ENCODE measurements at places on chromosomes 2 and 18.
A peak's percentile ranks its signal among the peaks of the same experiment; 100 is the strongest.

- no peak for DNase-seq
These were observed 609.0 kb downstream of the IRS1 start for GRCh38 chr2:226190479-226191252.

DNA sequence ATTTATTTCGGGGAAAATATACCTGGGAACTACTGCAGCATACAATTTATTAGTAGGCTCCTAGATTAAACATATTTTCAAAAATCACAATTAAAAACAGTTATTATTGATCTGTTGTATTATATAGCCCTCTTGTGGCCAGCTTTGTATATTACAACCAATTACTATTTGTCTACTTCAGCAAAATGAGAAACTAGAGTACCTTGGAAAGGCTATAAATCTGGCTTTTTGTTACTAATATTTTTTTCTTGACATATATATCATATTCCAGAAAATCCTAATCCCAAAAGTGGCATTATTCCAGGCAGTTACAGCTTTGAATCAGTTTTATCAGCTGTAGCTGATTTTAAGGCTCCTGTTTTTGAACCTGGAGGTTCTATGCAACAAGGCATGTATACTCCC is 101.2 kb downstream of the UBR3 start:
- peak; percentile 22 for DNase-seq

- no peak for DNase-seq
These were observed 20.8 kb downstream of the CCL20 start for GRCh38 chr2:227834423-227834822.

DNA sequence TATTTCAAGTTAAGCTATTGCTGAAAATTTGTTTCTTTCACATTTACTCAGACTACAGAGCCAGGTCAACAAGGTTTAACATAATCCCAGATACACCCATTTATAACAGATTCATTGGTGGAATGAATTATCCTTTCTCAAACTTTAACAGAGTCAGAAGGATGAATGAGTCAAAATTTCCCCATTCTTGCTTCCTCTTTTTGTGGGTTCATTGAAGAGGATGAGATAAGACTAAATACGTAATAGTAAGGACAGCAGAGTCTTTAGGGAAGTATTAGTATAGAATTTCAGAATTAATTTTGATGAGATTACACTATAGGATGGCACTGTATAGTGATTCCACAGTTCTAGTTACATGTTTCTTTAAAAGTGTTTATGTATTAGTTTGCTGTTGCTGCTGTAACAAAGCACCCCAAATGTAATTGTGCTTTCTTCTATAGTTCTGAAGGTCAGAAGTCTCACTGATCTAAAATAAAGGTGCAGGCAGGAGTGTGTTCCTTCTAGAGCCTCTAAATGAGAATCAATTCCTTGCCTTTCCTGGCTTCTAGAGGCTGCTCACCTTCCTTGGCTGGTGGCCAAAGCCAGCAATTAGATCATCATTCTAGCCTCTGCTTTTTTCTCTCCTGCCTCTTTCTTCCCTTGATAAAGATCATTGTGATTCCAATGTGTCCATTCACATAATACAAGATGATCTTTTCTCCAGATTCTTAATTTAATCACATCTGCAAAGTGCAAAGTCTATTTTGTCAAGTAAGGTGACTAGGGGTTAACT is 309.3 kb upstream of the PIK3C3 start:
- no peak for DNase-seq

- DNase-seq: no peak
These were observed 274.6 kb downstream of the EIPR1 start for GRCh38 chr2:3102922-3103569.

GRCh38 chr2:198376677-198377076 is 572.3 kb downstream of the PLCL1 start:
- no peak for DNase-seq

DNA sequence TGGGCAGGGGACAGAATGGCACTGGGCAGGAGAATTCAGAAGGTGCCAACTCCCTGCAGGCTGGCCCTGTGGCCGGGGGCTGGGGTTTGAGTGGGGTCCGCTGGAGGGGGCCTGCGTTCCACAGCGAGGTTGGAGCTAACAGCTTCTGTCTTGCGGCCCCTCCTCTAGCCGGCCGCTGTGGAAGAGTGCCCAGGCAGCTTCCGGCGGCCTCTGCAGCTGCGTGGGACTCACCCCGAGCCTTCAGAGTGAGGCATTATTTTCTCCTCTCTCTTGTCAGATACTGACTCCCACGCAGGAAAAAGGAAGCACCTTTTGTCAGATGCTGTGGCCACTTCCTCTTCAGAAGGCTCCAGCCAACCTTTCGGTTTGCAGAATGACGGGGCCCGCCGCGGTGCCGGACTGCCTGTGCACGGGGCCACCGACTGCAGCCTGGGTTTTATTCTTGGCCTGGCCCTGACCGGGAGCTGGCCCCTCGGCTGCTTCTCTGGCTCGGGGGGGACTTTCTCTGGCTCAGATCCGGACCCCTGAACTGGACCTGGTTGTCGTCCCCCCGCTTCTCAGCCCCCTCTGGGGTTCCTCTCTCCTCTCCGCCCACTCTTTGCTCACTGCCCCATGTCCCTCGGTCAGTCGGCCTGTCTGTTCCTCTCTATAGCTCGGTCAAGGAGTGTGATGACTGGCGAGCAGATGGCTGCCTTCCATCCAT is 40.1 kb downstream of the ARHGAP25 start:
- no peak for DNase-seq

GRCh38 chr2:144452989-144453336 is 67.0 kb downstream of the ZEB2 start:
- no peak for DNase-seq

DNA sequence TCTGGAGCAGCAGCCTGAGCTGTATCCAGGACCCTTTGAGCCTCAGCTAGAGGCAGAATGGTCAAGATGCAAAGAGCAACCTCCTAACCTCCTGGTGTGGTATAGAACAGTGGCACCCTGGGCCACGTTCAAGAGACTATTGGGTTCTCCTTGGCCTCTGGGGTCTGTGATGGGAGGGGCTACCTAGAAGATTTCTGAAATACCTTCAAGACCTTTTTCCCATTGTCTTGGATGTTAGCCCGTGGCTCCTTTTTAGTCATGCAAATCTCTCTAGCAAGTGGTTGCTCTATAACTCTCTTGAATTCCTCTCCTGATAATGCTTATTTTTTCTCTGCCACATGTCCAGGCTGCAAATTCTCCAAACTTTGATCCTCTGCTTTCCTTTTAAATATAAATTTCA is 106.3 kb upstream of the SULT1C3 start:
- DNase-seq: peak; percentile 43

GRCh38 chr2:196183172-196183473 is 11.7 kb upstream of the STK17B start:
- DNase-seq: no peak

- DNase-seq: no peak
These were observed 19.4 kb downstream of the MMADHC start for GRCh38 chr2:149568138-149568537.

- DNase-seq: no peak
These were observed 45.6 kb upstream of the MTCL1 start for GRCh38 chr18:8659609-8660242.

GRCh38 chr2:20669562-20670314 is 2.8 kb downstream of the GDF7 start:
- DNase-seq: no peak

GRCh38 chr2:65024149-65024829 is 31.9 kb upstream of the CEP68 start:
- no peak for DNase-seq

DNA sequence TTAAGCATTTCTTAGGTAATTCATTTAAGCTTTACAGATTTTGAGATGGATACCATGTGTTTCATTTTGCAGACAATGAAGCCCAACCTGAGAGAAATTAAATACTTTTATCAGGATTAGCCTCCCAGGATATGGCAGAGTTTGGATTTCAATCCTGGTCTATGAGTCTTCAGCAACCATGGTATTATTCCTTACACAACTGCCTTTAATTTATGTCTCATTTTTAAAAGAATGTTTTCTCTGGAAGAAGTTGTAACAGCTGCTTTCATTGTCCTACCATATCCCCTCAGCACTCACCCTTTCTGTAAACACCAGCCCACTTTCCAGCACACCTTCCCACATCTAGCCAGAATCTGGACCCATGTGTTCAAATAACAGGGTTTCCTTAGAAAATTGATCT is 863.7 kb upstream of the VRK2 start:
- no peak for DNase-seq

DNA sequence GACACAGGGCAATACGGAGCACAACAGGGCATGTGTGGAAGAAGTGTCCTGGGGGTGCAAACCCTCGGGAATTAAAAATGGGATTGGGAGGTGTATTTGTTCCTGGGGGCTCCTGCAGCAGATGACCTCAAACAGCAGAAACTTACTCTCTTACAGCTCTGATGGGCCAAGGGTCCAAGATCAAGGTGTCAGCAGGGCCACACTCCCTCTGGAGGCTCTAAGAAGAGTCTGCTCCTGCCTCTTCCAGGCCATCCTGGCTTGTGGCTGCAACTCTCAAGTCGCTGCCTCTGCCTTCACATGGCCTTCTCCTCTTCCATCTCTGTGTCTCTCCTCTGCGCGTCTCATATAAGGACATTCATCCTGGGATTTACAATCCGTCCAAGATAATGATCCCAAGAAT is 12.4 kb upstream of the SPATA3 start:
- no peak for DNase-seq

DNA sequence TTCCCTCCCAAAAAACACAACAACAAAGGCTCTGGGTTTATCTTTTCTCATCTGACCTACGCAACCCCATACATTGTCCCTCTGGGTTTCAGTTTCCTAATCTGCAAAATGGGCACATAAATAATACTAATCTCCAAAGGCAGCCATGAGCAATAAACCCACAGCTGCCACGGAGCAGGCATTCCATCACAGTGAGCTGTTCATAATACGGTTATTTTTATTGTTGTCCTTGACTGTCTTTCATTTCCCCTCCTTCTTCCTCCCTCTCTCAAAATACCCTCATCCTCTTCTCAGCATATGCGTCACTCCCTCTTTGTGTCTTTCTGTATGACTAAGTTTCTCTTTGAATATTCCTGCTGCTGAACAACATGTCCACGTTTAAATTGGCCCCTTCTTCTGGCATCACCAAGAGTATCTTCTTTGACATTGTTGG is 129.8 kb upstream of the CAB39 start:
- no peak for DNase-seq

GRCh38 chr2:10169581-10169980 is 47.0 kb downstream of the RRM2 start:
- DNase-seq: no peak

DNA sequence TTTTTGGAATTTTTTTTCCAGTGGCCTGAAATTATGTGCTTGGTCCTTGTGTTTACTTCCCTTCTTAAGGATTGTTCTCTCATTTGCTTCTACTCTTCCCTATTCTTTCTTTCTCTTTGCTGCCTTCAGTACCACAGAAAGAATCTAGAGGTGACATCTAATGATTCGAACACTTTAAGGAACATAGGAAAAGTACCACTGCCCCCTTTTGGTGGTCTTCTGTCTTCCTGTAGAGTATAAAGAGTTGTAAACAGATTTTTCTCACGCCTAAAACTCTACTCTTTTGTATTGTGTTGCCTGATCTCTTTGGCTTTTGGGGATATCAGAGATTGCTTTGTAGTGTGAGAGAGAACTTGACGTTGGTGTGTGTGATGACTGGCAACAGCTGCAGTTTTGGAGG is 7.0 kb upstream of the SCTR start:
- no peak for DNase-seq

DNA sequence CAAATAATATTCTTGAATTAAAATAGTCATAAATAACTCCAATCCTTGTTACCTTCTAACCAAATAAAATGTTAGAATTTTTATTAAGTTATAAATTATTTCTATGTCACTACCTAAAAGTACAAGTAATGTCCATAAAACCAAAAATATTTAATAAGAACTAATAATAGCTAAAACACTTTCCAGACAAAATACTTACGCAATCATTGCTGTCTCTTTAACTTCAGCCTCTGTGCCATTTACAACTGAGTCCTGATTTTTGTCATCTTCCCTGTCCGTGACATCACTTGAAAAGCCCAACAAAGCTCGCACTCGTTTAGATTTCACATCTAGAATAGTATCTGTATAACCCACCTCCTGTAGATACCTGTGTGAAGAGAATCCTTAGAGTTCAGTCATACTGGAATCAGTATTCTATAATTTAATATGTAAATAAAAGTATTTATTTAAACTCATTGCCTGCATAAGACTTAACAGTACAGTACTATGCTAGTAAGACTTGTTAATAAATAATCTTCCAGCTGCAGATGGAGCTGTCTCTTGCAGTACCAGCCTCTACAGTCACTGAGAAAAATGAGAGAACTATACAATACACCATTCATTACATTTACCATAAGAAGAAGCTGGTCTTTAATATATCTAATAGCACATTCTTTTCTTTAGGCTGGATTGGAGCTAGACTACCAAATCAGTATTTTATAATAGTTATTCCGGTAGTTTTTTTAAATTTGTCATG is 63.8 kb downstream of the STRN start:
- no peak for DNase-seq

GRCh38 chr18:43275546-43275945 is 1.7 kb downstream of the SYT4 start:
- DNase-seq: no peak

GRCh38 chr18:12998332-12999060 is 7.3 kb downstream of the CEP192 start:
- no peak for DNase-seq

GRCh38 chr2:159557437-159558034 is 58.8 kb downstream of the BAZ2B start:
- no peak for DNase-seq

DNA sequence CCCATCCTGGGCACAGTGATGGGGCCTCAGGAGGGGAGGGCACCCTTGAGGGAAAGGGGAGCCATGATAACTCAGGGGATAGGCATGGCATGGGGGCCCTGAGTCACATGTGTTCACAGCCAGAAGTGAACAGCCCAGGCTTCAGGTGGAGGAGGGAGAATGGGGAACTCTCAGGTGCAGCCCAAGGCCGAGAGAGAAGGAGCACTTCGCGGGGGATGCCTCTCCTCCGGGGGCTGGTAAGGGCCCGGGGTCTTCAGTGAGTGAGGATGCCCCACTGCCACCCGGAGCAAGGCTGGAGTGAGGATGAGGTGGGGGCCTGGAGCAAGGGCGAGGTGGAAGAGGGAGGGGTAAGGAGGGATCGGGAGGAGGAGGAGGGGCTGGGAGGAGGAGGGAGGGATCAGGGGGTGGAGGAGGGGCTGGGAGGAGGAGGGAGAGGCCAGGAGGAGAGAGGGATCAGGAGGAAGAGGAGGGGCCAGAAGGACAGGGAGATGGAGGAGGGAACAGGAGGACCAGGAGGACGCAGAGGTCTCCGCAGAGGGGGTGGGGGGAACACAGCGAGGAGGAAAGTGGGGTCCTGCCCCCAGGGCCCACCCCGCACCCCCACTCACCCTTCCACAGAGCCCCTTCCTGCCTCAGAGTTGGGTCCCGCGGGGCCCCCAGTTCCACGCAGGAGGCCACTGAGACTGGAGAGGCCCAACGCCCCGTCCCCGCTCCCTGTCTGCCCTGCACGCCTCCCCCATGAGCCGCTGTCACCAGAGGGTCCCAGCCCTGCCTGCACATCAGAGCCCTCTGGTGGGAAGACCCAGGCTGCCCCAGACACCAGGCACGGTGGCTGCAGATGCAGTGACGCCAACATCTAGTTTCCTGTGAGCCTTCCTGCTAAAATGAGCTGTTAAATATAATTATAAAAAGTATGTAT is 42.8 kb downstream of the RAMP1 start:
- DNase-seq: no peak
